ENCODE measurements at places on chromosomes 7 and 10. TPM values are rescaled to one million over a fixed set of nuclear protein-coding genes. Genes with fewer than 3 reads are reported as not detected.

DNA sequence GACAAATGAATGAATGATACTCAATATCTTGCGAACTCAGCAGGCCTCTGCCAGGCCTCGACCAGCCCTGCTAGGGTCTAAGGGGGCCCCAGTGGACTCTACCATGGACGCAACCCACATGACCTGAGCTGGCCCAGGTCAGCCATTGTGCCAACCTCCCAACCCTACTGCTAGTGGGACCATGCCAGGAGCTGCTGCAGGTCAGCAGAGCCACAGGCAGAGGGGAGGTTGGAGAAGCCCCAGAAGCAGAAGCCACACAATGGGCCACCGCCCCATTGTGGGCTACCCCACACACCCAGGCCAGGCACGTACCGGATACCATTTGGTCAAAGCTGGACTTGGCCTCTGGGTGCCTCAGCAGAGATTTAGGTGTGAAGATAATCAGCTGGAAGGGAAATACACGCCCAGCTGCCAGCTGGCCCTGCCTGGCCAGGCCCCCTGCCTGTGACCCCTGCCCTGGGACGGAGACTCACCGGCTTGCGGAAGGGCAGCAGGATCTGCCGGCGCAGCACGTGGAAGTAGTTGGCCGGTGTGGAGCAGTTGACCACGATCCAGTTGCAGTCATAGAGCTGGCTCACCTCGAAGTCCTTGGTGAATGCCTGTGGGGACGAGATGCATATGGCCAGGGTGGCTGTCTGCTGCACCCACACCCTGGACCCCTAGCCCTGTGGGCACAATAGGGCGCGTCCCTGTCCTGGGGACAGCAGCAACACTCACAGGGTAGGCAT lies 24.5 kb downstream of the OGDHL start:
- H3K4me1 ChIP-seq: no peaks in the 10 kb centered on the region
- H3K4me3 ChIP-seq: no peak overlapping the region
- H3K27ac ChIP-seq: no peak overlapping the region
- no peaks in the 10 kb centered on the region for H3K27me3 ChIP-seq

GRCh38 chr10:119026301-119027110 lies 3.0 kb upstream of the NANOS1 start:
- no peaks in the 10 kb centered on the region for H3K36me3 ChIP-seq
- no peaks in the 10 kb centered on the region for H3K27me3 ChIP-seq

DNA sequence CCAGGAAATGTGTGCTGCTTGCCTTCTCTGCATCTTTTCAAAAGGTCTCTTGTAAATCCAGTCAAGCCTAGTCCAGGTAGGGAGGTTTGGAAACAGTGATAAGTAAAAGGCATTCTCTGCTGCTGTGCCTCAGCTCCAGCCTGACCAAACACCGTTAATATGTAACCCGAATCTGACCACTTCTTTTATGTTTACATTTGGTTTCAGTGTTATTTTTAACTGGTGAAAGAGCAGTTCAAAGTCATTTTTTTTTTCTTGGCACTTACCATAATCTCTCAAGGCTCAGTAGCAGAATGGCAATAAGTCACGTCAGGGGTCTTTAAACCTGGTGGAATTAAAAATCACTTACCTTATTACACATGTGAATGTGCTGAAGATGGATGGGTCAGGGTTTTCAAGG lies 216.8 kb downstream of the PTEN start:
- H3K27ac ChIP-seq: no peak overlapping the region
- peaks cover 9% of the 10 kb centered on the region for H3K4me1 ChIP-seq
- no peak overlapping the region for H3K4me3 ChIP-seq

DNA sequence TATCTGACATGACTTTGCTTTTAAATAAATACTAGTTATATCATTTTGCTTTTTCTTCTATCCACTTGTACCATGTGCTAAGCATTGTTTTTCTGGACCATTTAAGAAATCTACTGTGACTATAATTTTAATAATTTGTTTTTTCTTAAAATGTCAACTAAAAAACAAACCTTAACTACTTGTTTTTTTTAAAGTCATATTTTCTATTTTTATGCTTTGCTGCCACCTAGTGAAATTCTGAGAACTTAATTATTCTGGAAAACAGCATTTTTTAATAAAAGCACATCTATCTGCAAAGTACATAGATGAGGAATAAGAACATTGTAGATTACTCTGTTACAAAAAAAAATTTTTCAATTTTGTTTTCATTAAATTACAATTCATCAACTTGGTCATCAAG lies 47.4 kb downstream of the ORC5 start:
- DNase-seq: peak; percentile 49
- H3K27ac ChIP-seq: no peak overlapping the region
- peaks cover 7% of the 10 kb centered on the region for H3K36me3 ChIP-seq
- no peaks in the 10 kb centered on the region for H3K27me3 ChIP-seq
- H3K4me1 ChIP-seq: peaks cover 3% of the 10 kb centered on the region
- no peak overlapping the region for H3K4me3 ChIP-seq

DNA sequence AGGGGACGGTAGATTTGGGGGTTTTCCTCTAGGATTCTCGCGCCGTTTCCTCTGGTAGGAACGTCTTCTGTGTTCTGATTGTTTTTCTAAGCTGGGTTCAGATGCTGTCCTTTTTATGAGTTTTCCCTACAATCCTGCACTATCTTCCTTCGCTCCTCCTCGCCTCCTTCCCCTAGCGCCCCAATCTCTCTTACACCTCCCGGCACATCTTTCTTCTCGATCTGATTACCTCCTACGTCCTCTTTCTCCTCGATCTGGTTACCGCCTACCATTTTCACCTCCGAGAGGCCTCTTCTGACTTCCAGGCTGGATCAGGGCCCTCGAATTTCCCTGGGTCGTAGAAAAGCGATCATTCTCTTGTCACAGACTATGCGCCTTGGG lies 413 bp downstream of the BUD31 start:
- no peaks in the 10 kb centered on the region for H3K27me3 ChIP-seq
- peaks cover 15% of the 10 kb centered on the region for H3K4me1 ChIP-seq
- peak overlapping the region; percentile 89 for H3K4me3 ChIP-seq
- H3K36me3 ChIP-seq: peaks cover 34% of the 10 kb centered on the region

DNA sequence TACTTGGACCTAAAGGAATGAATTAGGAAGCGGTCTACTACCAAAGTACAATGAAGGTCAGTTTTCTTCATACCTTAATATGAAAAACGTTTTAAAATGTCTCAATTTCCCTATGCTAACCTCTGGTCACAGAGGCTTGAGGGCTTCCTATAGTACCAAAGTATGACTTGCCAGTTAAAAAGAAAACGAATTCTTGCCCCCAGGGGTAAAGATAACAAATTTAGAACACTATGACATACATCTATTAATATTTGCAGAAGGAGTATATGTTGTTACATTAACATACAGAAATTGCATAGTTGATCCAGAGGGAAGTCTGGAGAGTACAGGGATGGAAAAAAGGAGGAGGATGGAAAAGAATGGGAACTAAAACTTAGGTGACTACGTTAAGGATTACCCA lies 13.8 kb upstream of the KMT2E start:
- no peak for DNase-seq
- H3K27me3 ChIP-seq: no peaks in the 10 kb centered on the region
- H3K4me1 ChIP-seq: peaks cover 27% of the 10 kb centered on the region

DNA sequence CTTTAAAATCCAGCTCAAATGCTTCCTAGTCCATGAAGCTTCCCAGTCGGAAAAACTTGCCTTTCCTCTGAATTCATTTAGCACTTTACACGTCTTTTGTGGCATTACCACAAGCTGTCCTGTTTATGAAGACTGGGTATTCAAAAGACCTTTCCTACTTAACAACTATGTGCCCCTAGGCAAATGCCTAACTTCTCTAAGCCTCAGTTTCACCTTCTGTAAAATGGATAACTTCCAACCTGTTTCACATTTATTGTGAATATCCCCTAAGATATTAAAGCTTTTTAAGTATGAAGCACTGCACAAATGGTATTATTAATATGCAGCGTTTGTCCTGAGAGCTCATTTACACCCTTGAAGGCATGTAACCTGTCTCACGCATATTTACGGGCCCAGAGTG lies 843 bp downstream of the CFAP70 start:
- H3K27ac ChIP-seq: no peak overlapping the region
- H3K4me3 ChIP-seq: peak overlapping the region; percentile 53

DNA sequence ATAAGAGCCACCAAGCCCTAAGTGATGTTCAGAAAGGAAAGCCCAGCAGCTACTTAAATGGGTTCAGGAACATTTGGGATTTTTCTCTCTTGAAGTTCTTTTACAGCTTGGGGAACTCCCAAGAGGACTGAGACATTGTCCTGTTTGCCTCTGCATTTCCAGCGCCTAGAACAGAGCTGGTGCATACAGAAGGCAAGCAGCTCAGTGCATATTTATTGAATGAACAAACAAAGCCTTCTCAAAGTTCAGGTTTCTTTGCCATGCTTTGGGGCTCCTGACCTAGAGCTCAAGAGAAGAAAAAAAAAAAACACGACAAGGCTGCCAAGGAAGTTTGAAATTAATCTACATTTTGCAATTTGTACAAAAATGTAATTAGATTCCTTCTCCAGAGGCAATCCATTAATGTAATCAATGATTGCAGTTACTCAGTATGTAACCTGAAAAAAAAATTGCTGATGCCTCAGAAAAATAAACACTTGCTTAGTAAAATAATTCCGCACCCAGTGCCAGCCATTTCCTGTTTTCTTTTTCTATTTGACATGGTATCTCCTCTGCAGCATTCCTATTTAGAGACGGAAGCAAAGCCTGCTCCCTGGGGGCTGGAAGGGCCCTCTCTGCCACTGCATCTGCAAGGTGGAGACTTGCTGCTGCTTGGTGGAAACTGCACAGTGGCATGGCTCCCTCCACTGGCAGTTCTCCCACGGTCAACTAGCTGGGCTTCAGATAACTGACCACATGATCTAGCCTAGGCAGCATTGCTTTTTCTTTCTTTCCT lies 157.3 kb downstream of the TMEM178B start:
- no peaks in the 10 kb centered on the region for H3K27me3 ChIP-seq
- H3K4me1 ChIP-seq: no peaks in the 10 kb centered on the region
- peak; percentile 42 for DNase-seq
- no peaks in the 10 kb centered on the region for H3K36me3 ChIP-seq
- H3K4me3 ChIP-seq: no peak overlapping the region

DNA sequence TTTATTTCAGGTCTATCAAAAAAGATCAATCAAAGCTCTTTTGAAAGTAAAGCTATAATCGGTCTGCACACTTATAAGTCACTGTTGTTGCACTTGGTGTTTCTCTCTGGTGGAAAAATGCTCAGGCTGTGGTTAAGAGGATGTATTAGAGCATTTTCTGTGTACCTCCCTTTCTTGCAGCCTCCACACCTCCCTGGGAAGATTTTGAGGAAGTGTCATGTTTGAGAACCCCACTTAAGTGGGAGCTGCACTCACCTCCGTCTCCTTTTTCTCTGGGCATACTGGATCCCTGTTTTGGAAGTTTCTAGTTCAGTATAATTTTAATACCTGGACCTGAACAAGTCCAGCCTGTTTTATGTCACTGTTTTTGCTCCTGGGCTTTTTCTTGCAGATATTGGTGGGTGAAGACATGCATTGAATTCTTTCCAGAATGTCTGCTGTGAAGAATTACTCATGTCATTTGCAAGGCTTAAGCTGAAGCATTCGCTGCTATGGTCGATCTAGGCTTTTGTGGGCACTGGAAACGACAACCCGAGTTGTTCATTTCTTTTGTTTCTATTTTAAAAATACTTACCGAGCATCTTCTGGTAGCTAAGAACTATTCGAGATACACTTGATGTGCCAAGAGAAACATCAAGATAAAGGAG lies 36.6 kb downstream of the TCF7L2 start:
- H3K4me1 ChIP-seq: peaks cover 50% of the 10 kb centered on the region
- peak overlapping the region; percentile 55 for H3K27ac ChIP-seq

DNA sequence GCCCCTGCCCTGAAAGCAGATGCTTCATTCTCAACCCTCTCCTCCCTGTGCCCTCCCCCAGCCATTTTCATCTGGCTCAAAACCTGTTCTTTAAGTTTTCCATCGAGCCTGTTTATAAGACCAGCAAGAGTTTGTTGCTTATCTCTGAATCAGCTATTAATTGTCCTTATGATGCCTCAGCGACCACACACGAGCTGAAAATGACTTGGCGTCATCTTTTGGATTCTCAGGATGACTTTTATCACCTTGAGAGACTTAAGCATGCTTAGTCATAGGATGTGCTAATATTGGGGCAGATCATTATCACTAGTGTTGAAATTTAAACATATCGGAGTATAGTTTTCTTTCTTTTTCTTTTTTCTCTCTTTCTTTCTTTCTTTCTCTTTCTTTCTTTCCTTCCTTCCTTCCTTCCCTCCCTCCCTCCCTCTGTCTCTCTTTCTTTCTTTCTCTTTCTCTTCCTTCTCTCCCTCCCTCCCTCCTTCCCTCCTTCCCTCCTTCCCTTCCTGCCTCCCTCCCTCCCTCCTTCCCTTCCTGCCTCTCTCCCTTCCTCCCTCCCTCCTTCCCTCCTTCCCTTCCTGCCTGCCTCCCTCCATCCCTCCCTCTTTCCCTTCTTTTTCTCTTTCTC lies 184.5 kb downstream of the PHTF2 start:
- DNase-seq: peak; percentile 6
- H3K4me1 ChIP-seq: no peaks in the 10 kb centered on the region
- H3K27ac ChIP-seq: no peak overlapping the region
- H3K27me3 ChIP-seq: no peaks in the 10 kb centered on the region
- H3K36me3 ChIP-seq: no peaks in the 10 kb centered on the region

CCNY gene
- polyA plus RNA-seq: 79.9 TPM

MKI67 gene
- polyA plus RNA-seq: 80.5 TPM

GPNMB gene
- polyA plus RNA-seq: 1.6 TPM

TLX1 gene
- 2.3 TPM for polyA plus RNA-seq

LRRTM3 gene
- 2.8 TPM for polyA plus RNA-seq

OR2A1 gene
- polyA plus RNA-seq: not detected

All from cardiac muscle cell (in vitro differentiated cells and primary cell).